T-cell (primary cell): ENCODE measurements at places on chromosomes 5 and 9. TPM values are rescaled to one million over a fixed set of nuclear protein-coding genes. Genes with fewer than 3 reads are reported as not detected.

Gene TGFBR1
- total RNA-seq: 36.9 TPM

Gene GGTA1
- not detected for total RNA-seq

GRCh38 chr5:65926893-65927292, 518 bp downstream of the ERBIN start:
- no peak for DNase-seq

- peak; percentile 11 for DNase-seq
These were observed 15.9 kb upstream of the SYNPO start for GRCh38 chr5:150624334-150625163.

- no peak for DNase-seq
These were observed 19.7 kb upstream of the OR2K2 start for GRCh38 chr9:111349766-111350165.

DNA sequence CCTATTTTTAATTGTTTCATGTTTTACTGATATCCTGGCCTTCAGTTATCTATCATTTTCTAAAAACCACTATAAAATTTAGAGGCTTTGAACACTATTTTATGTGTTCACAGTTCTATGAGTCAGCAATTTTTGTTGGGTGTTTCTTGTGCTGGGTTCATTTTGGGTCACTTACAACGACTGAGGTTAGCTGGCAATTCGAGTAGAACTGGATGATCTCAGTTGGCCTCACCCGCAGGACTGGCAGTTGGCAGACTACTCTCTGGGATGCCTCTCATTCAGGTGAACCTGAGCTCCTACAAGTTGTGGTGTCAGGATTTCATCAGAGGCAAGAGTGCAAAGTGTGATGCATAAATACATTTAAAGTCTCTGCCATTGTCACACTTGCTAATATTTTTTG, 151.0 kb upstream of the PAPPA start:
- no peak for DNase-seq
